Fibroblast of the conjunctiva (primary cell): ENCODE measurements at places on chromosomes 3 and 15.

GRCh38 chr15:100771746-100772145 lies 107.9 kb upstream of the ALDH1A3 start:
- no peak for DNase-seq

GRCh38 chr3:158732856-158733200 lies 571 bp upstream of the RARRES1 start:
- DNase-seq, result no peak

- peak; percentile 84 for DNase-seq
Measured at GRCh38 chr15:60392601-60392985, 5.2 kb downstream of the ANXA2 start.

GRCh38 chr3:19346759-19347158 lies 198.4 kb downstream of the KCNH8 start:
- DNase-seq, result no peak

- no peak for DNase-seq
Measured at GRCh38 chr3:61617041-61617440, 55.7 kb downstream of the PTPRG start.

DNA sequence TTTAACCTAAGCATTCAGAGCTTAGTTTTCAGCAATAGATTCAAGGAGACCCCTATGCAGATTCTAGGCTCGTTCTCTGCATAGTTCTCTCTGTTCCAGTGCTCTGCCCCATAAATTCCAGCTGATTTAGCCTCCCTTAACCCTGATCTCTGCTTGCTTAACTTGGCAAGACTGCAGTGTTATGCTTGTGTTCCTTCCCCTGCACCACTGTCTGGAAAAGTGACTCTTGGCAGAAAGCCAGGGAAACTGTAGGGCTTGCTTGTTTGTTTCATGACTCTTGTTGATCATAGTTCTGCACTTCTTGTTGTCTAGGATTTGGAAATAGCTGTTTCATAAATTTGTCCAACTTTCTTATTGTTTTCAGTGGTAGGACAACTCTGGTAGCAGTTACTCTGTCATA lies 40.1 kb downstream of the ANAPC13 start:
- DNase-seq, result peak; percentile 40

GRCh38 chr15:70113304-70113700 lies 15.6 kb upstream of the TLE3 start:
- no peak for DNase-seq

DNA sequence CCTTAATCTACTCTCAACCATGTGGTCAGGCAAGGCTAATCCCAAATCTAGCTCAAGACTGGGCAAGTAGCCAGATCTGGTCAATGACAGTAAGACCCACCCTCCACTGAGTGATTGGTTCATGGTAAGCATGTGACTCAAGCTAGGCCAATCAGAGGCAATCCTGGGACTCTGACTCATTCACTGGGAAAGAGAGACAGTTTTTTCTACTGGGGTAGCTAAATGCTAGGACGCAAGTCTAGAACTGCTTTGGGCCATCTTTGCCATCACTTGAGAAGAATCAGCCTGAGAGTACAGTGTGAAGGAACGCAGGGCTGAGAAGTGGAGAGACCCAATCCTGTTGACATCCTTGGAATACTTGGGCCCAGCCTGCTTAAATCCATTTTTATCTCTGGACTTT lies 9.4 kb upstream of the RAD18 start:
- peak; percentile 24 for DNase-seq

DNA sequence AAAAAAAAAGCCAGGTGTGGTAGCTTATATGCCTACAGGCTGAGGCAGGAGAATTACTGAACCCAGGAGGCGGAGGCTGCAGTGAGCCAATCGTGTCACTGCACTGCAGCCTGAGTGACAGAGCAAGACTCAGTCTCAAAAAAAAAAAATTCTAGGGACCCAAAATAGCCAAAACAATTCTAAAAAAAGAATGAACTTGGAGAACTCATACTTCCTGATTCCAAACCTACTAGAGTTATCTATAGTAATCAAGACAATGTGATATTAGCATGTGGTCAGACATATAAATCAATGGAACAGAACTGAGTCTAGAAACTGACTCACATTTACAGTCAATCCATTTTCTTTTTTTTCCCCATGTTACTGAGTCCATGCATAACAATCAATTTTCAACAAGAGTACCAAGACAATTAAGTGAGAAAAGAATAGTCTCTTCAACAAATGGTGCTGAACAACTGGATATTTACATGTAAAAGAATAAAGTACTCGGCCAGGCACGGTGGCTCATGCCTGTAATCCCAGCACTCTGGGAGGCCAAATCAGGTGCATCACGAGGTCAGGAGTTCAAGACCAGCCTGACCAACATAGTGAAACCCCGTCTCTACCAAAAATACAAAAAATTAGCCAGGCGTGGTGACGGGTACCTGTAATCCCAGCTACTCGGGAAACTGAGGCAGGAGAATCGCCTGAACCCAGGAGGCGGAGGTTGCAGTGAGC lies 11.9 kb downstream of the PRKAR2A start:
- DNase-seq, result no peak

GRCh38 chr3:193372783-193373182 lies 5.8 kb downstream of the ATP13A5 start:
- DNase-seq, result no peak

DNA sequence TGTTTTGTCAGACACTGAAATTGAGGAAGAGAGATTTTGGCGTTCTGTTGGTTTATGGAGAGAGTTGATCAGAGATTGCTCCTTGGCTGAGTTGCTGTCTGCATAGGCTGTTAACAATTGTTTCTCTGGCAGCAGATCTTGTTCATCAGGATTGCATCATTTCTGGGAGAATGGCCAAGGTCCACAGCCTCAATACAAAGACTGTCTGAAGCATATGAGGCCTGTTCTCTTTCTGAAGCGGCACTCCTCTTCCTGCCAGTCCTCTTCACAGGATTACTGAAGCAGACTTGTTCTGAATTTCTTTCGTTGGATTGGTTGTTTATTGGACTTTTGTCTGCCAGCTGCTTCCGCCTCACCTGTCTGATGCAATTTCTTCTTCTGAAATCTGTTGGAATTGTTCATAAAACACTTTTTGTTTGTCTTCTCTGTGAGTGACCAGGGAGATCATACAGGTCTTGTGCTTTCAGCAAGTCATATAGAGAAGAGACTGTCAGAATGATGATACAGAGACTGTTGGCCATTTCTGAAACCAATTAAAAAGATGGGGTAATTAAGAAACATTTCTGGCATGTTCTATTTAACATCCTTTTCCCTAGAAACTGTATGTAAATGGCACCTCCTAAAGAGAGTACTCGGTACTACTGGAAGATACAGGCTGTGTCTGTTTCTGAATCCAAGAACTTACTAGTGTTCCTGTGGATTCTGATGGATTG lies 25.5 kb downstream of the SETD5 start:
- DNase-seq, result peak; percentile 98

DNA sequence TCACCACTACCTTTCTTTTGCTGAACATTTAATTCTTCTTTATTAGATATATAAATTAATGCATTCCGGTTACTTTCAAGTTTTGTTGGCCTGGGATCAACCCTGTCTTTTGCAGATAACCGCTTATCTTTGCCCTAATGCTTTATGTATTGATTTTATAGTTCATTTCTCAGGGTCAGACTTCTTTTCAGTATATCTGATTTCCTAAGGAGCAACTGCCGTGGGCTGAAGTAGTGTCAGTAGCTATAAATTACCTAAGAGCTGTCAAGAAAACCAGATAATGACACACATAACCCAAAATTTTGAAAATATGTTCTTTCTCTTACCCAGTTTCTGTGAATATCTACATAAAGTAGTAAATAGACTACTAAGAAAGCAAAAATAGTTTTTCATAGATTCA lies 38.0 kb downstream of the COL6A5 start:
- DNase-seq, result no peak

DNA sequence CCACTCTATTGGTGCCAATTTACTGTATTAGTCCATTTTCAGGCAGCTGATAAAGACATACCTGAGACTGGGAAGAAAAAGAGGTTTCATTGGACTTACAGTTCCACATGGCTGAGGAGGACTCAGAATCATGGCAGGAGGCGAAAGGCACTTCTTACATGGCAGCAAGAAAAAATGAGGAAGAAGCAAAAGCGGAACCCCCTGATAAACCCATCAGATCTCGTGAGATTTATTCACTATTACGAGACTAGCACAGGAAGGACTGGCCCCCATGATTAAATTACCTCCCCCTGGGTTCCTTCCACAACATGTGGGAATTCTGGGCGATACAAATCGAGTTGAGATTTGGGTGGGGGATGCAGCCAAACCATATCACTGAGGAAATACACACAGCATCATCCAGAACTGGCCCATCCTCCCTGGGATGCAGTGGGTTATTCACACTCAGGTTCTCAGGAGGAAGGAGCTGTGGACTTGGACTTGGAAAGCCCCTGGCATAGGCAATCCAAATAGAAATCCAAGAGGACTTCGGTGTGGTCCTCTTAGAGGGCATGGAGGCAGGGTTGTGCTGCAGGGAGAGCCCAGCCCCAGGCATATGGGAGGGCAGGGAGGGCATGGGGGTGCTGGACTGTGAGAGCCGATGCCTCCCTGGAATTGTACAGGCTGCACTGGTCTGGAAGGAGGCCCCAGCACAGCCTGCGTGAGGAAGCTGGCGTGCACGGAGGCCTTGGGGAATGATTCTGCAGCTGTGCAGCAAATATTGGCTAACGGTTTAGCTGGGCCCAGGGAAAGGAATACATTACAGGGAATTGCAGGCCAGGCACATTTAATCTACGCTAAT lies 62.9 kb downstream of the EFCAB12 start:
- DNase-seq, result no peak

- DNase-seq, result no peak
Measured at GRCh38 chr3:43503067-43503728, 118.6 kb downstream of the ANO10 start.

DNA sequence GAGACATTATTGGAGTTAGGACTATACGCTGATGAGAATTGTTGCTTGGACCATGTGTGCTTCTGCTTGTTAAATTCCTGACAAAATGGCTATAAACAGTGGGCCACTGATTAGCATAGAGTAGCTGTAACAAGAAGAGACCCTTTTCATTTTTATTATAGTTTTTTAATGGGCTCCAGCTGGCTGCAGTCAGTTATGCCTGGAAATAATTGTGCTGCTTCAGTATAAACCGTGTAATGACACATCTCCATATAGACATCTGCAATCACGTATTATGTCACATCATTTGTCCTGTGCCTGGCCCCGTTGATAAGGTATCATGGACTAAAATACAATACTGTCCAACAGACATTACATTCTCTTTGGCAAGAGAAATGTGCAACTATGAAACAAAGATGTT lies 50.9 kb downstream of the ARPP21 start:
- DNase-seq, result no peak
